ENCODE measurements at places on chromosomes 2 and 18.

- no peak for DNase-seq
Observed at GRCh38 chr2:232882505-232883115, 12.5 kb downstream of the SNORC start.

DNA sequence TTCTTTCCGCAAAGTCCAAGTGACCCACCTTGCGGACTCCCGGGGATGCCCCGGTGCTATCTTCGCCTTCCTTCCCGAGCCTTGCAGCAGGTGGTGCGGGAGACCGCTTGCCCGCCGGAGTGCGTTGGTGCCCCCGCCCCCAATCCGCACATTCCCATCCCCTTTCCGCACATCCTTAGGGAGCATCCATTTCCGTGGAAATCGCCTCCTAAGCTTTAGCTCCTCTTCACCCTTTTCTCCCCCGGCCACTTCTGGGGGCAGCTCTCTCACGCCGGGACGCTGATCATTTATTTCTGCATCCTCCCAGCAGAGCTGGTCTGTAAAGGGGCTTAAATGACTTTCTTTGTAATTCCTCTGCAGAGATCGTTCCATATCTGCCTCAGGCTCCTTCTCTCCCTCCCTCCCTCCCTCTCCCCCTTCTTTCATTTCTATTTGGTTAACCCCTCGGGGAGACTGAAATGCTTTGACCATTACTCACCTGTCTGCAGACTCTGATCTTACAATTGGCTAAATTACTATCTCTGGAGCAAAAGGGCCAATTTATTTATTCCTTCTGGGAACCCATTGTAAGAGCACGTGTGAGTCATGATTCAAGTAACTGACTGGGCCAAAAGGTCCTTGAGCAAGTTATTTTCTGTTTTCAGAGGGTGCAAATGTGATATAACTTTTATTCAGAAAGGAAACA is 1.3 kb upstream of the LYPD1 start:
- peak; percentile 26 for DNase-seq

DNA sequence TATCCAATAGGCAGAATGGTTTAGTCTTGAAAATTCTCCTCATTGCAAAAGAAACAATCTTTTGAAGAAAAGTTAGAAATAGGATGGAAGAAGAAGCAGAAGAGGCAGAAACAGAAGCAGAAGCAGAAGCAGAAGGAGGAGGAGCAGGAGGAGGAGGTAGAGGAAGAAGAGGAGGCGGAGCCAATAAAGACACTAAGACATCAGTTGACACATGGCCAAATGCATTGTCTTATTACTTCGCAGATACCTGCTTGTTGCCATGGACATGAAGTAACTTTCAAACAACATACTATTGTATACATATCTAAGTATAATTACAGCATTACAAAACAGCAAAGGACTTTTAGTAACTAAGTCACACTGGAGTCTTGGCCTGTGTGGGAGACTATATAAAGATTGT is 606.3 kb downstream of the METTL4 start:
- DNase-seq, result no peak

- DNase-seq, result no peak
Observed at GRCh38 chr18:3447068-3447894, 2.7 kb upstream of the TGIF1 start.

DNA sequence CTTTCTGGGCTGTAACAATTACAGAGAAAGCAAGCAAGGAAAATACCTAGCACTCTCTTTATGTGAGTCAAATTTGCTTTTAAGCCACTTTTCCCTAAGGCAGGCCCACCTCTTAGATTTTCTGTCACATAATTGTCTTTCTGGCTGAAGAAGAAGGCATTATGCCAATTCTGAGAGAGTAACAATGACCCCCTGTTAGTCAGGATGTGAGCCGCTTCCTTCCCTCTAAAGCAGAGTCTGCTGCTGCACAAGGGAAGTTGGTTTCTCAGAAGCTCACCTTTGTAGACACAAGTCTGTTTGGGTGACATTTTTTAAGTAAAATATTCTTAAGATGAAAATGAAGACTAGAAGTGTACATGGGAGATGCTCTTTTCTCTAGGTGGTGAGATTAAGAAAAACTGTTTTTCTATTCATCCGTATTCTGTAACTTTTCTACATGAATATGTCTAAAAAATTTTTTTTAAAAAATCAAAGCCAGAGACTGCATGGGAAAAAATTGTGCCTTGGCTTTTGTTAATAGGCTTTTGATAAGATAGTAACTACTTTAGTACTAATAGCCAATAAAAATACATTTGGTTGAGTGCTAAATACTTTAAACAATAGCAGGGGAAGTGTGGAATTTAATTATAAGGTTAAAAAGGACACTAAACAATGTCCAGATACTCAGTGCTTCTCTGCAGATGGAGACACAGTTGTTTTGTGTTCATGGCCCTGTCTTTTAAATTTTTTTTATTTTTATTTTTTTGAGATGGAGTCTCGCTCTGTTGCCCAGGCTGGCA is 33.4 kb upstream of the VPS54 start:
- DNase-seq, result no peak

DNA sequence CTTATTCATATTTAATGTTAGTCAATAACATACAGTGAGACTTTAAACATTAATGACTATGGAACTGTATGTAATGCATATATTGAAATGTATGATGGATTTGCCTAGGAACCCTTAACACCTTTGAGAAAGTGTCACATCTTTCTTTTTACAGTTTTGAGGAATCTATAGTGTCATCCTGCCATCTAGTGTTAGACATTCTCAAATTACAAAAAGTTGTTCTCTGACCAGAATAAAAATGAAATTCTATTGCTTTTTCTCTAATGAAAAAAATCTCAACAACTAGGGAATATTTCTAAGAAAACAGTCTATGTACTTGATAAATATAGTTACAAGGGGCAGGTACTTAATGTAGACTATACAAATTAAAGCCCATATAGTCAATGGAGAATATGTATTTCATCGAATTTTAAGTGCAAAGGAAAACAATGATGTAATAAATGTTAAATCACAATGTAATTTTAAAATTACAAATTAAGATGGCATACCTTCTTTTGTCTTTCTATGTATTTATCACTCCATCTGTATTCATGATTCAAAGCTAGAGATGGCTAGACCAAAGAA is 5.1 kb upstream of the CALCRL start:
- DNase-seq, result peak; percentile 23

GRCh38 chr18:57579934-57580333 is 6.6 kb downstream of the FECH start:
- no peak for DNase-seq

- peak; percentile 87 for DNase-seq
Observed at GRCh38 chr2:203814661-203815540, 52.7 kb upstream of the CTLA4 start.

GRCh38 chr2:43391878-43392215 is 165.4 kb upstream of the ZFP36L2 start:
- DNase-seq, result no peak

GRCh38 chr2:24813691-24814137 is 20.5 kb downstream of the CENPO start:
- DNase-seq, result no peak
